Ammon's horn (tissue), 1 donor: ENCODE measurements at places on chromosomes 4 and X.

- no peak for DNase-seq
These were observed 280.2 kb upstream of the SLC7A11 start for GRCh38 chr4:138522366-138522765.

- DNase-seq, result no peak
These were observed 51.2 kb upstream of the RPS6KA3 start for GRCh38 chrX:20317873-20318272.

- no peak for DNase-seq
These were observed 237.0 kb downstream of the SCFD2 start for GRCh38 chr4:53128706-53129357.

- no peak for DNase-seq
These were observed 472.1 kb downstream of the NLGN4X start for GRCh38 chrX:5756616-5757015.

DNA sequence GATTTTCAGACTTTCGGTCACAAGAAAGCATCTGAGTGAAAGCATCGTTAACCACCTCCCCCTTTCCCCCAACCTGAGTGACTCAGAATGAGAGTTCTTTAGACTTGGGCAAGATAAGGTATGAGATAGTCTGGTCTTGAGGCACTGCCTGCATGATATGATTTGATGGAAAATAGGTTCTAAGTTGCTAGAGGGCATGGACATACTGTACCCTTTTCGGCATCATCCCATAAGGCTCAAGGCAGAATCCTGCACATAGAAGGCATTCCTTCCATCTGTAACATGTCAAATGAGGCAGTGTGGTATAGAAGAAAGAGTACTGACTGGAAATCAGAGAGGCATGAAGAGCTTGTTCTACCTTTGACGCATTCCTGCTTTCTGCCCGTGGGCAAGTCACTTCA, 16.8 kb upstream of the AMOT start:
- DNase-seq, result no peak

GRCh38 chr4:183200453-183200852, 101.4 kb downstream of the WWC2 start:
- DNase-seq, result peak; percentile 57

GRCh38 chr4:107603430-107603829, 116.6 kb downstream of the PAPSS1 start:
- DNase-seq, result no peak

DNA sequence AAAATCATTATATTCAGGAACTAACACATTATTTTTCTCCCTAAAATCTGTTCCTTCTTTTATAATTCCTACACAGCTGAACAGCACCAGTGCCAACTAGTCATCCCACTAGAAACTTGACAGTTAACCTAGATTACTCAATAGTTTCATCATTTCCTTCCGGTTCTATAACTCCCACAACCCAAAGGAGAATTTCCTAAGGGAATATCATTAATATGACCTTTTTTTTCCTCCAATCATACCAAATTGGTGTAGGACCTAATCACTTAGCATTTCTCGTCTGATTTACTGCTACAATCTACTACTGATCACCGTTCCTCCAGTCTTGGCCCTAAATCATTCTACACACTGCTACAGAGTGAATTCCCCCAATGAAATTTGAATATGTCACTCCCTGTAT, 45.9 kb downstream of the WDFY3 start:
- no peak for DNase-seq

DNA sequence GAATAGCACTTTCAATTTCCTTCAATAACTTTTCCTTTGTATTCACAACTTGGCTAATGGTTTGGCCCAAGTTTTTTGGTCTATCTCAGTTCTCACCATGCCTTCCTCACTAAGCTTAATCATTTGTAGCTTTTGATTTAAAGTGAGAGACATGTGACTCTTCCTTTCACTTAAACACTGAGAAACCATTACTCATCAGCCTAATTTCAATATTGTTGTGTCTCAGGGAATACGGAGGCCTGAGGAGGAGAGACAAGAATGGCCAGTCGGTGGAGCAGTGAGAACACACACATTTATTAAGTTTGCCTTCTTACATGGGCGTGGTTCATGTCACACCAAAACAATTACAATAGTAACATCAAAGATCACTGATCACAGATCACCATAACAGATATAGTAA, 56.7 kb downstream of the TSPAN5 start:
- DNase-seq, result no peak

GRCh38 chrX:53000447-53001135, 42.3 kb upstream of the FAM156A start:
- DNase-seq, result no peak
